ENCODE measurements at places on chromosomes 12 and 14.

GRCh38 chr14:33986804-33987203 is 35.9 kb upstream of the EGLN3 start:
- DNase-seq, result no peak

GRCh38 chr12:42660968-42661937 is 71.7 kb upstream of the PRICKLE1 start:
- DNase-seq, result no peak

DNA sequence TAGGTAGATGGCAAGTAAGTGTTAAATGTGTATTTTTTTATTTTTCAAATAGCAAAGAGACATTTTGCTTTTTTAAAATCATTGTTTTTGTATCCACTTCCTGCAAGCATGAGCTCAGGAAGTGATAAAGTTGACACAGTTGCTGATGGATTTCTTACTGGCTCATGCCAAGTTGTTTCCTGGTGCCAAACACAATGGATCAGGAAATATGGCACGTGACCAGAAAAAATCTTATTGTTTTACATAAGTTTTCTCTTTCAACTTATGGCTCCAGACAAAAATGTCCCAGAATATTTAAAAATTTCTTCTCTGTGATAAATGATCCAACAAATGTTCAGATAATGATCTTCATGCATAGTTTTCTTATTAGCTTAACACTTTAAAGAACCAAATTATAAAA is 1279.1 kb upstream of the FLRT2 start:
- DNase-seq, result no peak

GRCh38 chr14:93737634-93738033 is 50.7 kb downstream of the PRIMA1 start:
- DNase-seq, result no peak

DNA sequence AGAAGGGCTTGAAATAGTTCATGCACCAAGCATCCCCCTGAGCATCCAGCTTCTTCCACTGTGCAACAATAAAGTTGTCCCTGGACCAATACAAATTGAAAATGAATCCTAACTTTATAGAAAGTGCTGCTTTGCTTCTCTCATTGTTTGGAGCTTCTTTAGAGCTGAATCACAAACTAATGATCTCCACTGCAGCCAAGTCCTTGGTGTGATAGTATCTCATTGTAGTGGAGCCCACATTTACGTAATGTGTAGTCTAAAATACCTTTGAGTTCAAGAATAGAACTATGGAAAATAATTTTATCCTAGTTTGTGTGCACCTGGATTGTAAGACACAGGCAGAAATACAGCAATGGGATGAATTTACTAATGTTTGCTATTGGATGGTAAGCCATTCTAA is 319.9 kb downstream of the EGLN3 start:
- no peak for DNase-seq

DNA sequence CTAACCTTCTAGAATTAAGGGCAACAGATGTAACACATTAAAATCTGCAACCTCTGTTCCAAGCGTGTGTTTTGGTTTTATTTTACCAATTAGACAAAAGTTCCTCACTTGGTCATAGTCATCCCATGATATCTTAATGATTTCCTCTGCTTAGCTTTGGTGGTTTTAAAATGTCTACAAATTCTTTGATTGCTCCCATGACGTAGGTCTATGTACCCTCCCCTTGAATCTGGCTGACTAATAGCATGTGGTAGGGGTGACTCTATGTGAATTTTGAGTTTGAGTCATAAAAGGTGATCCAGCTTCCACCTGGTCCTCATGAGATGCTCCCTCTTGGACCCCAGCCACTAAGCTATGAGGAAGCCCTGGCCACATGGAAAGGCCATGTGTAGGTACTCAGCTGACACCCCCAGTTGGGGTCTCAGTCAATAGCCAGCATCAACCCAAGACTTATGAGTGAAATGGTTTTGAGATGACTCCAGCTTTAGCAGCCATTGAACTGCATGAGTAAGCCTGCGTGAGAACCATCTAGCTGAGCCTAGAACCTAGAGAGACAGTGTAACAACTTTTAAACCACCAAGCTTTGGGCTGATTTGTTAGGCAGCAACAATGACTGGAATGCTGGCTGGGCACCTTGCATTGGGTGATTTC is 247.1 kb downstream of the MSRB3 start:
- no peak for DNase-seq

DNA sequence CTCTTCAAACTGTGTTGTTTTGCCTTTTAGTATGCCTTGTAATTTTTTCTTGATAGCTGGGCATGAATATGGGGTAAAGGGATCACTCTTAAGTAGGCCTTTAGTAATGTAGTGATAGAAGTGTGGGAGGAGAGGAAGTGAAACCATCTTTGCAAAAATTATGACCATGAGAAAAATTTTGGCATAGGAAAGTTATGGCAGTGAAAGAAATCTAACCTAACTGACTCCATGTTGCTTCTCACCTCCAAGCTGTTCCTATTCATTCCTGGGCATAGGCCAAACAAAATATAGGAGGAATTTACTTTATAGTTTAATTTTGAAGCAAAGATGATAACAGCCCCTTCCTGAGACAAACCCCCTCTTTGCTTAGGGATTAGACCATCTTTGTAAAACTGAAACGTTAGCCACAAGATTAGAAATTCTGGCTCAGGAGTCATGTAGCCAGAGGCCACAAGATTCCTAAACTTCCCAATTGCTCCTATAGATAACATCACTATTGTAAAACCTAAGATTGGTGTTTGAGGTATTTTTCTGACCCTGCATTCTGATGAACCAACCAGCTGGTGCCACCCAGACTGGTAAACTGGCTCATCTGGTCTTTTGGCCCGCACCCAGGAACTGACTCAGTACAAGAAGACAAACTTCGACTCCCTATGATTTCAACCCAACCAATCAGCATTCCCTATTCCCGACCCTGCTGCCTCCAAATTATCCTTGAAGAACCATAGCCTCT is 45.8 kb downstream of the CRADD start:
- DNase-seq, result no peak

- no peak for DNase-seq
These were observed 324.5 kb downstream of the PCNX1 start for GRCh38 chr14:71231521-71232393.

- no peak for DNase-seq
These were observed 405.2 kb upstream of the TBX3 start for GRCh38 chr12:115088995-115089841.

DNA sequence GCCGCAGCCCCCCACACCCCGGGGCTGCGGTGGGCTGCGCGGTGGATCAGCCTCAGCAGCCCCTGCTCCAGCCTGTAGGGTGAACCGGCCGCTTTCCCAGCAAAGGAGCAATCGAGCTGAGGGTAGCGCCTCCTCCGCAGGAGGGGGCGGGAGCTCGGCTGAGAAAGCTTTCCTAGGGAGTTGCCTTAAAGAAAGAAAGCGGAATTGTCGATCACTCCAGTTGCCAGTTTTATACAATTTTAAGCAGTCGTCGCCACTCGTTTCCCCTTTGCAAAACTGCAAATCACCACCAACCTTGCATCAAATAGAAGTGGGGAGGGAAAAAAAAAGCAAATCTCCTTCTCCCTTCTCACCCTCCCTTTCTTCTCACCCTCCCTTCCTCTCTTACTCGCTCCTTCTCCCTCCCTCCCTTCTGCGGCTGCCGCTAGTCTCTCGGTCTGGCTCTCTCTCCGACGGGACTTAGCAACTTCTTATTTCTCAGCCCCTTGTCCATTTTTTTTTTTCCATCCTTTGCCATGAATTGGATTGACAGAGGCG is at the start of gene PDE3A:
Gene PDE3A (plus strand): TSS at position 424 of the 537 bp plus-strand sequence. CDS start 748 bp downstream, outside the sequence.
- no peak for DNase-seq

GRCh38 chr14:89167705-89168104 is 249.3 kb downstream of the FOXN3 start:
- DNase-seq, result no peak

- no peak for DNase-seq
These were observed 88.1 kb upstream of the CCDC175 start for GRCh38 chr14:59664741-59665140.

- DNase-seq, result no peak
These were observed 56.9 kb downstream of the CHST11 start for GRCh38 chr12:104513681-104514080.

GRCh38 chr14:75375983-75376382 is 51.8 kb upstream of the JDP2 start:
- no peak for DNase-seq

DNA sequence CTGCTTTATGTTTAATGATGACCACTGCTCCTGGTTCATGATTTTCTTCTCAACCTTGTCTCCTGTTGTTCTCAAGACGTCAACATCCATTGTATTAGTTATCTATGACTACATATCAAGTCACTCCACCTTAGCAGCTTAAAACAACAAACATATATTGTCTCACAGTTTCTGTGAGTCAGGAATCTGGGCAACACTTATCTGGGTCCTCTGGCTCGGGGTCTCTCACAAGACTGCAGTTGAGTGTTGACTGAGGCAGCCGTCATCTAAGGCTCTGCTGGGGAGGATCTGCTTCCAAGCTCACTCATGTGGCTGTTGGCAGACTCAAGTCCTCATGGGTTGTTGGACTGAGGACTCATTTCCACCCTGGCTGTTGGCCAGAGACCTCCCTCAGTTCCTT is 27.3 kb upstream of the FRS2 start:
- DNase-seq, result no peak

DNA sequence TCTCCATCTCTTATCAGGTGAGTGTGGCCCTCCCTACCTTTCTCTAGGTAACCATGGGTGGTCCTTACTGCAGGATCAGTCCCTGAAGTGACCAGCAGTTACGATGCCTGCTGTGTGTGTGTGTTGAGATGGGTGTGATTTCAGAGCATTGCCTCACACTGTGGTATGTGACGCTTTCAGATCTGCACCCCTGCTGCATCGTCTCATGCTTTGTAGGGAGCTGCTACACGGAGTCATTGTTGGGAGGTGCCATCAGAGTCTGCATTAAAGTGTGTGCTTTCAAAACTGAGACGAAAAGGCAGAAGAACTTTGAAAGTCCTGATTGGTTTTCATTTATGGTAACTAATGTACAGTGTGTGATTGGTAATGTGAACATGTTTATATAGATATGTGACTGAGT is 150.5 kb downstream of the PELI2 start:
- no peak for DNase-seq

Data from stimulated activated CD4-positive, alpha-beta T cell treated with anti-CD3 and anti-CD28 coated beads, Interleukin-1b, Interleukin-23, amount 100 ng/mL, for 1 hour (primary cell).